Stimulated activated CD8-positive, alpha-beta memory T cell treated with anti-CD3 and anti-CD28 coated beads, Interleukin-12 subunit alpha, Interleukin-12 subunit beta, amount 100 ng/mL, for 4 hours (primary cell): ENCODE measurements at places on chromosomes 5 and 9.

GRCh38 chr9:127803507-127804352 is 1.0 kb downstream of the FPGS start:
- DNase-seq: no peak

- no peak for DNase-seq
Observed at GRCh38 chr5:79183617-79184016, 52.3 kb upstream of the JMY start.

DNA sequence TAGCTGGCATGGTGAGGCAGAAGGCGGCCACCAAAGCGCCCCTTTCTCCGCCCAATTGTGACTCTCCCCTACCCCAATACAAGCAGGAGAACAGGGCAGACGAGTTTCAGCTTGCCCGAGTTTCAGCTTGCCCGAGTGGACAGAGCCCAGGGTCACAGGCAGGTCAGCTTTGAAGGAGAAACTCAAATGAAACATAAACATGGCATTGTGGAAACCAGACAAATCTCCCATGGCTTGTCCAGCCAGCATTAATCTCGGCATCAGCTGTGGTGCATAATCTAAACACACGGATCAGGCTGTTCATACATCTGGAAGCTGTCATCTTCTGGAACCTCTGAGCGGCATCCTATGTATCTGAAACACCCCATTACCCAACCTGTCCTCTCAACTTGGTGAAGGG is 16.9 kb downstream of the PTCH1 start:
- DNase-seq: no peak

DNA sequence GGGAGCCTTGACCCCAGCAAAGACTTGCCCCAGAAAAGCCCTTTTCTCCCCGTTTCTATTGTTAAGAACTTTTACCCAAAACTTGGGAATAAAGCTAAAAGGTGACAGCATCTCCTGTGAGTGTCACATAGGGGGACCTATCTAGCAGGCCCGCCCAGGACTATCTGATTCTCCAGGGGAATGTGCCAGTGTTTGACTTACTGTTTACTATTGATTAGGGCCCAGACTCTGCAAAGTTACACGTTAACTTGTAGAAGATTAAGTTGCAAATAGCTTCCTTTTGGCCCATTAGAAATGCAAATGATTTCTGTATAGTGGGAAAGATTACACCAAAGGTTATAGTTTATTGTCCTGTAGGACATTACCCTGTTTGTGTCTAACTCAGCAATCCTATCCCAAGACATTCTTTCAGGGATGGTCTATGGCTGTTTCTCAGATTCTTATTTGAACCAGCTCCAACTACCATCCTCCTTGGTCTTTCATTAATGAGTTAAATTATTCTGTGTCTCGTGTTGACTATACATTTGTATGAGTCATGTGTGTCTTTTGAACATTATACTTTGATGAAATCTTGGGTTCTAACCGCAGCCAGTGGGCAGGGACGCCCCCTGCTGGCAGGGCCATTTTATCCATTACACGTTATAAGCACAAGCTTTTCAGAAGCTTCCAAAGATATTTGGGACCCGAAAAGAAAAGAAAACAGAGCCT is 60.7 kb downstream of the HRH2 start:
- DNase-seq: peak; percentile 28

GRCh38 chr5:14708551-14708950 is 44.0 kb downstream of the OTULIN start:
- no peak for DNase-seq

- no peak for DNase-seq
Observed at GRCh38 chr5:155053501-155053900, 39.9 kb downstream of the KIF4B start.

DNA sequence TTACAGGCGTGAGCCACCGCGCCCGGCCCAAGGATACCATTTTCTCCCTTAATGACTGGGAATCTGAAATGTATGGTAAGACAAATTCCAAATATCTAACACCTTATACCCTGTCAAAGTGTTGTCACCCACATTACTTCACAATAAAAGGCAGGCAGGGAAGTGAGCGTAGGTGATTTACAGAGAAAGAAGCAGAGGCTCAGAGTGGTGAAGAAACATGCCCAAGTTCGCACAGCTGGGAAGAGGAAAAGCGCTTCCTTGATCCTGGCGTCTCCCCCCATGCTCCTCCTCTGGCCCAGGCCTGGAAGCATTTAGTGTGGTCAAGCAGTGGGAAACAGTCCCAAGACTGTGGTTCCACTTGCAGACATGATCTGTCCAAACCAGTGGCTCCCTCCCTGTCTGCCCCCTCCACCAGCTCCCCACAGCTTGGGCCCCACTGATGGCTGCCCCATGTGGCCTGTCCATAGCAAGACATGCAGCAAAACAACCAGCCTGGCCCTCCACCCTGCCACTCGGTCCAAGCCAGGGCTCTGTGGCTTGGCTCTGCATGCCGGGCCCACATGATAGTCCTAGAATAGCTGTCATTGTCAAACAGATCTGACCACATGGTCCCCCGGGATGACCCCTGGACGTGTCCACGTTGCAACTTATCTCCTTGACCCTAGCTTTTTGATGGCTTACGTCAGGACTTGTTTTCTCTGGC is 107.2 kb downstream of the TTLL11 start:
- no peak for DNase-seq

GRCh38 chr5:112604732-112605630 is 132.7 kb upstream of the APC start:
- no peak for DNase-seq

GRCh38 chr5:168843277-168844015 is 264.3 kb upstream of the PANK3 start:
- no peak for DNase-seq

GRCh38 chr5:137666901-137667300 is 69.0 kb downstream of the KLHL3 start:
- DNase-seq: no peak

GRCh38 chr5:38258319-38259061 is at the start of gene EGFLAM:
Gene EGFLAM, plus strand, starts transcription at chr5:38258559. Its CDS starts 196 bp downstream, at chr5:38258755.
- DNase-seq: no peak

- DNase-seq: no peak
Observed at GRCh38 chr5:132265336-132266030, 8.0 kb downstream of the PDLIM4 start.

- no peak for DNase-seq
Observed at GRCh38 chr5:36877667-36878391, 1.3 kb downstream of the NIPBL start.

GRCh38 chr5:165127941-165128340 is 1622.5 kb downstream of the MAT2B start:
- no peak for DNase-seq

GRCh38 chr9:113390192-113390960 is 10.7 kb downstream of the ALAD start:
- no peak for DNase-seq

DNA sequence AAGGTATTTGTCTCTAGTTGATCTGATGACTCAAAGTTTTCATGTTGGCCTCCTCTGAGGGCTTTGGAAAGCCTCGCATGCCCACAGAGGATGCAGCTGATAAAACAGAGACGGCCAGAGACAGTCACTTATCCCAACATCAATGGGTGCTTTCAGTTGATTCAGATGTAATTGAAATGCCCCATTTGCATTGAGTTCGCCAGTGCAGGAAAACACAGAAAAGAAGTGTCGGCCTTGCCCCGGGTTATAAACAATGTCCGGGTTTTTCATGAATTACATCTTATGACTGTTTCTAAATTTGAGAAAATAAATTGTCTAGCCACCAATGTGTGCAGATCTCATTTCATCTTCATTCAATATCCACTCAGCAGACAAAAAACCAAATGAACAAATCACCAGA is 42.2 kb upstream of the ICE1 start:
- no peak for DNase-seq

DNA sequence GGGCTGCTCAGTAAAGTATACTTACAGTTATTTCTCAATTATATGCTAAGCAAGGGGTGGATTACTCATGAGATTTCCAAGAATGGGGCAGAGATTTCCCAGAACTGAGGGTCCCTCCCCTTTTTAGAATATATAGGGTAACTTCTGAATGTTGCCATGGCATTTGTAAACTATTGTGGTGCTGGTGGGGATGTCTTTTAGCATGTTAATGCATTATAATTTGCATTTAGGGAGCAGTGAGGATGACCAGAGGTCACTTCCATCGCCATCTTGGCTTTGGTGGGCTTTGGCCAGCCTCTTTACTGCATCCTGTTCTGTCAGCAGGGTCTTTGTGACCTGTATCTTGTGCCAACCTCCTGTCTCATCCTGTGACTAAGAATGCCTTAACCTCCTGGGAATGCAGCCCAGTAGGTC is 35.5 kb downstream of the TTC1 start:
- no peak for DNase-seq

GRCh38 chr5:74974451-74975091 is 77.8 kb downstream of the GCNT4 start:
- no peak for DNase-seq

GRCh38 chr5:161676103-161676502 is 9.4 kb upstream of the GABRA6 start:
- DNase-seq: no peak

DNA sequence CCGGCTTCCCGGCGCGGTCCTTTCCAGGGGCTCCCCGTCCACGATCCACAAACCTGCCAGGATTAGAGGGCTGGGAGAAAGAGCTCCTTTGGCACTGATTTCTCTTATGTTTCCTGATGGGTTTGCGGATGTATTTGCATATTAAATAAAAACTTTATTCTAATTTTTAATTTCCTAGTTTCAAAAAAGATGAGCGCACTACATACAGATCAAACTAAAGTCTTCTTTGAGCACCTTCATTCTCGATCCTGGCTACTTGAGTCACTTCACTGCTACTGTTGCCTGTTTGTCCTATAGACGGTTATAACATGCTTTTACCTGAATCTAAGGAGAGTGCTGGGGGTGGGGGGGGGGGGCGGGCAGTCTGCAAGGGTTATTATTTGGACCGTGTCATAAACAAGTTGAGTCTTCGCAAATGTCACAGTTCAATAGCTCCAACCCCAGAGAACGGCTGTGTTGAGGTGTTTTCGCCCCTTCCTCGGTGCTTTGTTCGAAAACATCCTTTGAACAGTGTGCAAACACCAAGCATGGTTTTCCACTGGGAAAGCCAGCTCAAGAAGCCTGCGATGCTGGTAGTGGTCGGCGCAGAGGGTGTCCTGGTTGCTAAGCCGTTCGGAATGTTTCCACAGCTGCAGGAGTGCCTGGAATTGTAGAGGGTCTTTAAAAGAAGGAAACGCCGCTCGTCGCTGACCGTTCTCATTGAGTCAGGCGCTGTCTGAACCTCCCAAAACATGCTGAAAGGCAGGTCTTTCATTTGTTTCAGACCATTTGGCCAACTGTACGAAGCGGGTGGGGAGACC is 1.1 kb upstream of the STK10 start:
- no peak for DNase-seq

DNA sequence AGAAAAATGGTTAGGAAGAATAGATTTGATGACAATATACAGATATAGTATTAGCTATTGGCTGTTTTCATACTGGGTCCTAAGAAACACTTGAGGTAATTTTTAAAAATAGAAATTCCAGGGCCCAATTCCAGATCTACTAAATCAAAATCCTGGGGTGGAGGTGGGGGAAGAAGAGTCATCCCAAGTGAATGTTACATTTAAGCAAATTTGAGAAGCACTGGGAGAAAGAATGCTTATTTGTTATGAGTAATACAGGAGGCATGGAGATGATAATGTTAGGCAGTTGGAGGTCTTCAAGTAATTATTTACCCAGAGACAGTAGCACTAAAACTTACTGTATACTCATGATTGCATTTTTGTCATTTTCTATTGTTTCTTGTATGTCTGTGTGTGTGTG is 93.0 kb upstream of the DAB2 start:
- DNase-seq: no peak

- DNase-seq: no peak
Observed at GRCh38 chr5:28914297-28914696, 1875.9 kb upstream of the CDH9 start.

- no peak for DNase-seq
Observed at GRCh38 chr5:112290691-112291090, 128.4 kb downstream of the EPB41L4A start.

GRCh38 chr9:2109069-2109650 is 94.0 kb downstream of the SMARCA2 start:
- DNase-seq: no peak

- DNase-seq: no peak
Observed at GRCh38 chr9:110248361-110248760, 7.9 kb downstream of the TXN start.

DNA sequence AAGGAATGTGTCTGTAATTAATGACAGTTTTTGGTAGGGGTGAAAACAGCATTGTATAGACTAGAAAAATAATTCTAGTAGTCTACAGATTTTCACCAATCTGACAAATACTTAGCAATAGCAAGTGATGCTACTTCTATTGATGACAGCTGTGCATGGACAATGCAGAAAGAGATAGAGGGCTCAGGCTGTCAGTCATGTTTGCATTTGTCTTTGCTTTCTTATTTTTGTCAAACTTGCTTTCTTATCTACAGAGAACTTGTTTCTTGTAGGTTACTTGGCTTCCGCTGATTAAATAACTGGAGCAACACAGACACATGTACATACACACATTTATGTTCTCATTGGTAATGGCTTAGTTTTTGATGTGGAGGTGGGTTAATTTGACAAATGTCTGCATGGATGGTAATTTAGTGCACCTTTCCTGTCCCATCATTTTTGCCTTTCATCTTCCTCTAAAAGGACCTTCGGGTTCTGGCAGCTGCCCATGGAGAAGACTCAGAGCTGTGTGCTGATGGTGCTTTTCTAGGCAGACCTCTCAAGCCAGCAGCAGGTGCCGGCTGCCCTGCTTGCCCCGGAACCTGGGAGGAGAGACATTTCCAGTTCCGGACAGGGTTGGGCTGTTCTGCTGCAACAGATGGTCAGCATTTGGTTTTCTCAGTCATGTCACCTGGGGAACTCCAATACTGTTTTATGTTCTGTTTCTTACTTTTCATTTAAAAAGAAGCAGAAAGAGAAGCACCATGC is 28.8 kb downstream of the CAMK4 start:
- DNase-seq: no peak

DNA sequence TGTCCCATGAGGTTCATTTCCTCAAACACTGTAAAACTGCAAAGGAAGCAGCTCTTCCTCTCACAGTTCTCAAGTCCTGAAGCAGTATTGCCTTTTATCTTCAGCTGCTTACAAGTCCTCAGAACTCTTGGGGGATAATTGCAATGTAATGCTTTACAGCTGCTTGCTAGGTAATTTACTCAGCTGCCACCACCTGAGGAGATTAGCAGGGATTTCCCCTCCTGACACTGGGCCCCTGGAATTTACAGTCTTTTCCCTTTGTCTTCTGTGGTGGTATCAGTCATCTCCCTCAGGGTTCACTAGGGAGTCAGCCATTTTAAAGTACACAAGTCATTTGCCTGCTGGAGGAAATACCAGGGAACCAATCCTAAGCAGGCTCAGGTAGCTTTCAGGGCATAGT is 754.3 kb upstream of the GRAMD2B start:
- no peak for DNase-seq

- no peak for DNase-seq
Observed at GRCh38 chr5:77852068-77852513, 76.0 kb upstream of the TBCA start.

DNA sequence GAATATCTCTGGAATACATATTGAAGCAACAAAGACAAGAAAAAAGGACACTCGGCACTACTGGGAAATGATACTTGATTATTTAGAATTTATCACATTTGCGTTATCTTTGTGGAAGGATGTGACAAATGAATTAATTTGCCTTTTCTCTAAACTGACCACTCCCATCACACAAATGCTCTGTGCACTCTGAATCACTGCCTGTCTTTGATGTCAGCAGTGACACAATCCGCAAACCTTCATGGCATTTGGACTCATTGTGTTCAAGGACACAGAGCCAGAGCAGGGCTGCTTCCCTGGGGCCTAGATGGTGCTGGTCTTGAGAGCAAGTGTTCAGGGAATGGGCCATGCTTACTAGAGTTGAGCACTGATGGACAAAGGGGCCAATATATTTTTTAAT is 4.9 kb upstream of the KIF4B start:
- DNase-seq: no peak
